ENCODE measurements at places on chromosomes 13 and 19.

DNA sequence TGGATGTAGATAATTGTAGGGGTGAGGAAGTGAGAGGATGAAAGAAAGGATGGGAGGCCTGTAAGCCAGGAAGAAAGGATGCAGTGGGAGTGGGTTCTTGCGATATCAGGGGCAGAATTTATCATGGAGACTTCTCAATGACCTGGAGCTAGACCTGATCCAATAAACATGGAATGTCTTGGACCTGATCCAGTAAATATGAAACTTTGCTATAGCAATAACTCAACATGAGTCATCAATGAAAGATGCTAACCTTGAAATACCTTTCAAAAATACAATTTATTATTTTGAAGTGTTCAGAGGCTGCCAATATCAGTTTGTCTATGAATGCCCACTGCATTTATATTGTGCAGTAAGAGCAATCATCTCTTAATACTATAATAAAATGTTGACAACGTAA lies 279.5 kb downstream of the POU4F1 start:
- no peak for DNase-seq

DNA sequence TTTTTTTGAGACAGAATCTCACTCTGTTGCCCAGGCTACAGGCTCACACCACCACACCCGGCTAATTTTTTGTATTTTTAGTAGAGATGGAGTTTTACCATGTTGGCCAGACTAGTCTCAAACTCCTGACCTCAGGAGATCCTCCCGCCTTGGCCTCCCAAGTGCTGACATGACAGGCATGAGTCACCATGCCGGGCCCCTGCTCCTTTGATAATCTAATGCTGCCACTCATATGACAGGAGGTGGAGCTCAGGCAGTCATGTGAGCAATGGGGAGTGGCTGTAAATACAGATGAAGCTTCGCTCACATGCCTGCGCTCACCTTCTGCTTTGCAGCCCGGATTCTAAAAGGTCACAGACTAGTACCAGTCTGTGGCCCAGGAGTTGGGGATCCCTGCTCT lies 25.1 kb downstream of the ARHGEF18 start:
- no peak for DNase-seq

GRCh38 chr13:49615836-49616675 lies 12.3 kb upstream of the ARL11 start:
- DNase-seq, result no peak

DNA sequence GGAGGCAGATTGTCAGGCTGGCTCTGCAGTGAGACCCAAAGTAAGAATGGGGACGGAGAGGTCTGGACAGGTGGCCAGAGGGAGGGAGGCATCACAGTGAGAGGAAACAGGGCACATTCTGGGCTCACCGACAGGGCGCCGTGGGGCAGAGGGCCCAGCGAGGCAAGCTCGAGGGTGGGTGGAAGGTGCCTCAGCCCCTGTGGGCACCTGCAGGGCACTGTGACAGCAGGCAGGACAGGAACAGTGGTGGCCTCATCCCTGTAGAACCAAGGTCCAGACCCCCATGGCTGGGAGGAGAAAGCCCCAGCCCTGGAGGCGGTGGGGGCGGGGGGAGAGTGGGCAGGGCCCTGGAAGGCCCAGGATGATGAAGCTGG lies 27.7 kb downstream of the PIP5K1C start:
- no peak for DNase-seq

- no peak for DNase-seq
These were observed 19.3 kb downstream of the TNFSF11 start for GRCh38 chr13:42592915-42593900.

DNA sequence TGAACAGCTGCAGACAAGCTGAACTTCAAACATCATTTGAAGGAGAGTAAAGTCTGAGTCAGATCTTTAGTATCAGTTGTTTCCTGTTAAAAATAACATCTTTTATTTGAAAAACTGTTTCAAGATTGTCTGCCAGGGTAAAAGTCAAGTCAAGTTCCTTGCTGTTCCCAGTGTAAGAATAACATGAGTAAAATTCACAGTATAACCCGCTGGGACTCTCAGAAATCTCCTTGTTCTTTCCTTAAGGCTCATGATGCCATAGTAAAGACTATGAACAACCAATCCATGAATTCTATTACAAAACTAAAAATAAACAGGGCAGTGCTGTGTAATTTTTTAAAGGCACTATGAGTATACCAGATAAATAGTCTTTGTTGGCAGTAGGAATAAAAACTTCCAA lies 112.9 kb downstream of the IRS2 start:
- DNase-seq, result no peak

- no peak for DNase-seq
These were observed 37.4 kb downstream of the CEBPA start for GRCh38 chr19:33264881-33265445.

- DNase-seq, result no peak
These were observed 50.3 kb upstream of the SIN3B start for GRCh38 chr19:16778796-16779411.

DNA sequence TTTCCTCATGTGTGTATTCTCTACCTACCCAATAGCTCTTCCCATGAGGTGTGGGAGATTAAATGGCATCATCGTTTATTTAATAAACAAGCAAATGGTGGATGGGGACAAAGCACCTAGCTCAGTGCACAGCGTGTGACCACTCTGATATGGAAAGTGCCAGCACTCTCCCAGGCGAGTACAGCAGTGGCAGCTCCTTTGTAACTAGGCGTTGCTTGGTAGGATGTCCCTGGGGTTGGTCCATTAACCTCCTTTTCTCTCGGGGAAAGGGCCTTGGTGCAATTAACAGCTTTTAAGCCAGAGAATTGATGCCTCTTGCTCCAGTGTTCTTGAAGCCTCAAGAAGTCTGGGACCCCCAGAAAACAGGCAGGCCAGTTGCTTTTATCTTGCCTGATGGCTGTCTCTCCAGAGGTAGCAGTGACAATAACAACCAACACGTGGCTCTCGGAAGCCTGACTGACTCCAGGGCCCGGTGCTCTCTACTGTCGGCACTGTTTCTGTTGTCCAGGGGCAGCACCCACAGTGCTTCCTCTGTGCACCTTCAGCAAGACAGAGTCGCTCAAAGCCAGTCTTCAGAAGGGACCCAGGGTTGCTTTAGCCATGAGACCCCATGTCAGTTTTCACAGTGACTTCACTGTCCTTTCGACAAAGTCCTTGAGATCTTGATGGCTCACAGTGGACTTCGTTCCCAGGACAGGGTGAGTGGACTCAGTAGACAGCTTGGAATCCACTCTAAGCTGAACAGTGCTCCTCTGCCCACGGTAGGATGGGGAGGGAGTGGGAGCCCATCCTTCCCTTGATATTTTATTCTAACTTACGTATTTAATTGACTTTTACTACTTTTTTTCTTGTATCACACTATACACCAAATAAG lies 33.9 kb upstream of the NPAS1 start:
- DNase-seq, result no peak

GRCh38 chr13:21917086-21918015 lies 246.5 kb downstream of the FGF9 start:
- no peak for DNase-seq

GRCh38 chr13:103466761-103467160 lies 400.5 kb upstream of the SLC10A2 start:
- no peak for DNase-seq
